ENCODE measurements at places on chromosomes 7 and 10. TPM values are rescaled to one million over a fixed set of nuclear protein-coding genes. Genes with fewer than 3 reads are reported as not detected.

Gene IL2RA
- total RNA-seq = 6.4 TPM

Gene LRRC4
- 3.4 TPM for total RNA-seq

Gene RNF32
- 0.33 TPM for total RNA-seq

Gene THNSL1
- total RNA-seq = 2.1 TPM

GRCh38 chr10:132006966-132007365, 25.2 kb upstream of the BNIP3 start:
- DNase-seq = no peak

DNA sequence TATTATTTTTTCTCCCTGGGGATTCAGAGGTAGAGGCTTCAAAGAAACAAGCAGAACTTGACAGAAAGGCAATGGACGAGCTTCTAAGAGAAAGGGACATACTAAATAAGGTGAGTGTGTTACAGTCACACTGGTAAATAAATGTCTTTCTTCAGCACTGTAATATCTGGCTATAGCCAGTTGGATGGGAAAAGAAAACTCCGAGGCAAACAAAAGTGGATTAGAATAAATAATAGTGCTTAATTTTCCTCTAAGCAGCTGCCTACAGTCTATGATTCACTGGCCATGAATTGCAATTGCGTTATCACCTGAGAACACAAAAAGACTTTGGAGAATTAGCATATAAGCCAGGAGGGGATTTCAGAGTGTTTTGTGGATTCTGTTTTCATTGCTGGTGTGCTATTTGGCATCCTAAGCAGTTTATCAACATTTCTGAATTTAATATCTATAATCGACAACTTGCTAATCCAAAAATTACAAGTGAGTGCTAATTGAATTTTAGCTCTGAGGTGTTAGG, 23.2 kb downstream of the CFAP58 start:
- no peak for DNase-seq

DNA sequence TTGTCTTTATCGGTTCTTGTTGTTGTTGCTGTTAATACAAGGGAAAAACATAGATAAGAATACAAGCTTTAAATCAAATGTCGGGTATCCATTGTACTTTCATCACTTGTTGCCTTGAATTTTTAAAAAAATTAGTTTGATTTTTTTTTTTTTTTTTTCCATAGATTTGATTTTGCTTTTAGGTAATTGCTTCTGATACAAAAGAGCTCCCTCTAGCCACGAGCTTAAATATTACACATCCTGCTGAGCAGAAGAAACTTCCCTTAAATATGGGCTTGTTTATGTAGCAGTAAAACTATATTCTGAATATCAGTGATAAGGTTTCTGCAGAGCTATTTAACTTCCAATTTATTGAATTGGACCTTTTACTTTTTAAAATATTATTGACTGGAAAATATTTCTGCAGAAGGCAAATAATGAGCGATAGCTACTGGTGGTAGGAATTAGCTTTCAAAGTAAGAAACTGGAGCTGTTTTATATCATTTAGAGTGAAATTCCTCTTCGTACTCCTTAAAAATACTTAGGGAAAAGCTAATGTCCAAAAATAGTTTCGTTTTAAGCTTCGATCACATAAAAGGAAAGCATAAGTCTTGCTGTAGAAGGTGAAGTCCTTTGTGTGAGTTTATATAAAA, 216.9 kb downstream of the POLR1F start:
- DNase-seq = no peak

Data from posterior vena cava (tissue), 2 donors.